ENCODE measurements at places on chromosomes 11 and 22.

DNA sequence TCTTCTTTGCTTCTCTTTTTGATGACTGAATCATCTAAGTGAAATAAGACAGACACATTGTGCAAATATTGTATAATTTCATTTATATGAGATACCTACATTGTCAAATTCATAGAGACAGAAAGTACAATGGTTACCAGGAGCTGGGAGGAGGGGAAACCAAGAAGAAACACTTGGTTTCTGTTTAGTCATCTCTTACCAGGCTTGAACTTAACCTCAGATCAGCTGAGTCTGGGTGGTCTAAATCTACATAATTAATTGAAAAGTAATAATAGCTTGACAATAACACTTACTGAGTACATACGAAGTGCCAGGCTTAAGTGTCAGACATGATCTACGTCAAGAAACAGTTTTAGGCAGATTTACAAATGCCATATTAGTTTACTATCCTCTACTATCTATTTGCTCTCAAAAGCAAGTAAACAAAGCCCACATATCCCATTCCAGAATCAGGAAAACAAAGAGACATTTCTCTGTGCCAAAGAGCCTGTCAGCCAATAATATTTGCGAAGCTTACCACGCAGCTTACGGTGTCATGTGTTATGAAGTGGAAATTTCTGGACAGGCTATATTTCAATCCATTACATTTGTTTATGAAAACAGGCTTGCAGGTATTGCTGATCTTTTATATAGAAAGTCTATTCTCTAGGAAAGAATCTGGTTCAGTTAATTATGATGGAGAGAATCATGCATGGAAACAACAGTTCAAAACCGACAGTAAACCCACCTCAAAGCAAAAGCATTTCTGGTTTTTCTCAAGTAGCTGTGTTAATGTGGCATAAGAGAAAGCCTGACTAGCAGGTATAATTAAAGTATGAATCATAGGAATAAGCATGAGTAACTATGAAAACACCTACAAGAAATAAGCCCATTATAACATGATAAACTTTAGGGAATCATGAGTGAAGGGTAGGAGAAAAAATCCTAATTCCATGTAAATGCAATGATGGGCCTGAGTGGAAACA, 2.7 kb upstream of the ARHGAP42 start:
- DNase-seq, result no peak

DNA sequence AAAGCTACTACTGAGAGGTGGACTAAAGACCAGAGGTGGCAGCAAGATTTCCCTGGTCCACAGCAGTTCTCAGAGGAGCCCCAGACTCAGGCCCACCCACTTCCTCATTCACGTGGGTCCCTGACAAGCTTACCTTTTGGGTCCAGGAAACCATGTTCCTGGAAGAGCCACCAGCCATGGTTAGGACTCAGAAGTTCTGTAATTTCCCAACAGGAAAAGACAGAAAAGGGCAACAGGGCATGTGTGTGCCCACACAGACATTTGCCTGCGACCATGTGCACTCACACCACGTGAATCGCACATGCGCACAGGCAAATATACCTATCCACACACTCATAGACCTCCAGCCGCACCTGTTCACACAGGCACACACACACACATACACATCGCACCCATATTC, 42.9 kb downstream of the LRRC32 start:
- DNase-seq, result no peak

DNA sequence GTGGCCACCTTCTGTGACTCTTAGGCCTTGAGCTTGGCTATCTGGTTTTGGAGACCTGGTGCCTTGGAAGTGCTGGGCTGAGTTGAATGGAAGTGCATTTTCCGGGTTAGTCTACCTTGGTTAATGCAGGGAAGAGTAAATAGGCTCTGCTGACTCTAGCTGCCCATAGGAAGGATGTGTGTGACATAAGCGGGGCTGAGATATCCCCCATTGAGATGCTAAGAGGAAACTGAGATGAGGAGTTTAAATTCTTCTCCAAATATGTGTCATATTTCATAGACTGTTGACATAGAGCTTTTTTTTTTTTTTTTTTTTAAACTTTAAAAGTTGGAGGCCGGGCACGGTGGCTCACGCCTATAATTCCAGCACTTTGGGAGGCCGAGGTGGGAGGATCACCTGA, 30.8 kb downstream of the ZNRF3 start:
- DNase-seq, result no peak

GRCh38 chr11:109854731-109855130, 238.5 kb upstream of the ZC3H12C start:
- no peak for DNase-seq

DNA sequence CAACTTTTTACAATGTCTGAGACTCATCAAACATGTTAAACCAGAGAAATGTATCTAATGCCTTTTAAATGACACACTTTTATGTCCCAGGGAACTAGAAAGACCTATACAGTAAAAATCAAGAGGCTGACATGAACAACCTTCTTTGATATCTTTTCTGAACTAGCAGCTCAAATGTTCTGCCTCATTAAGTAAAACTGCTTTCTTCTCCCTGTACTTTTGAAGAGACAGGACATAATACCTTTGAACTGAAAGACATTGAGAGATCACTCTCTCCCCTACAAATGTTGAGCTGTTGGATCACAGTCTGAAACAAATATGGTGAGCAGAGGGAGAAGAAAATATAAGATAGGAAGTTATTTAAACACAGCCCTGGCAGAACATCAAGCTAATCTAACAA, 123.0 kb downstream of the FAM181B start:
- no peak for DNase-seq

GRCh38 chr11:96221244-96222070, 121.5 kb downstream of the MAML2 start:
- no peak for DNase-seq

DNA sequence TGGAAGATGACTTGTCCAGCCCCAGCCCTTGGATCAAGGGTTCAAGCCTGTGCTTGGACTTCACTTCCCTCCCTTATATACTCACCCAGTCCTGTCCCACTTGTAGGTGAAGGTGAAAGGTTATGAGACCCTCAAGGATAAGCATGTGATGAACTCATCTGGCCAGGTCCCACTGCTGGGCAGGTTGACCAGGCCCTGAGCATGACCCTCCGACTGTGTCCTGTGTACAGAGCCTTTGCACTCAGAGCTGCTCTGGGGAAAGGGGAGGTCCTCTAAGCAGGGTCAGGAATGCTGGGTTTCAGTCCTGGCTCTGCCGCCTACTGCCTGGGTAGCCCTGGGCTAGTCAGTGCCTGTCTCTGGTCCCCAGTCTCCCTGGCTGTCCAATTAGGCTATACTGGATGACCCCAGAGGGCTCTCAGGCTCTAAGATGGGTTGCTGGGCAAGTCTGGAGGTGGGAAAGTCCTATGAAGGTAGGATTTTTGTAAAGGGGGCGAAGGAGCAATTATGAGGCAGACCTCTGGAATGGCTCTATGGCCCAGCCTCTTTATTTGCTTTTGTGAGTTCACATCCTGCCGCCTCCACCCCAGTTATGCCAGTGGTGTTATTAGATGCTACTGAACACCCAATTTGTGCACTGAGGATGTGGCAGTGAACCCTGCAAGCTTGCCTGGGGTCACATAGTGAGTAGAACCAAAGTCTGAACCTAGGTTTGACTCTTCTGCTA, 14.1 kb downstream of the DGAT2 start:
- DNase-seq, result no peak

- no peak for DNase-seq
These were observed 681 bp upstream of the ARHGEF12 start for GRCh38 chr11:120335556-120335907.

GRCh38 chr22:21989049-21989448, 6.5 kb upstream of the TOP3B start:
- no peak for DNase-seq

- DNase-seq, result peak; percentile 79
These were observed 1.0 kb upstream of the RELA start for GRCh38 chr11:65663639-65664200.

GRCh38 chr11:44804449-44805437, 78.0 kb downstream of the TSPAN18 start:
- DNase-seq, result peak; percentile 55

DNA sequence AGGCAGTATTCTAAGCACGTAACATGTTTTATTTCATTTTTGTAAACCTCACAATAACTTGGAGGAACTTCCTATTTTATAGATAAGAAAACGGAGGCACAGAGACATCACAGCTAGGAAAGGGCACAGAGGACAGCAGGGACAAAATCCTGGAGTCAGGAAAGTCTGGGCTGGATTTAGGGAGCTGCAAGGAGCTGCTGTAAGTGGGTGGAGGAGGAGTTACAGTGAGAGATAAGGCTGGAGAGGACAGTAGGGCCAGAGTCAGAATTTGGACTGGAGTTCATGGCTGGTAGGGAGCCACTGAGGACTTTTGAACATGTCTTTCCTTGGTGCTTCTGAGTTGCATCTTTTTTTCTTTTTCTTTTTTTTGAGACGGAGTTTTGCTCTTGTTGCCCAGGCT, 32.2 kb upstream of the PTPRJ start:
- no peak for DNase-seq

GRCh38 chr11:35950082-35950481, 6.2 kb downstream of the LDLRAD3 start:
- no peak for DNase-seq

GRCh38 chr11:133168016-133168415, 364.3 kb downstream of the OPCML start:
- no peak for DNase-seq

- peak; percentile 22 for DNase-seq
These were observed 420 bp upstream of the TRIM44 start for GRCh38 chr11:35662061-35662648.

- DNase-seq, result no peak
These were observed 18.1 kb upstream of the CSTF3 start for GRCh38 chr11:33179348-33179803.

DNA sequence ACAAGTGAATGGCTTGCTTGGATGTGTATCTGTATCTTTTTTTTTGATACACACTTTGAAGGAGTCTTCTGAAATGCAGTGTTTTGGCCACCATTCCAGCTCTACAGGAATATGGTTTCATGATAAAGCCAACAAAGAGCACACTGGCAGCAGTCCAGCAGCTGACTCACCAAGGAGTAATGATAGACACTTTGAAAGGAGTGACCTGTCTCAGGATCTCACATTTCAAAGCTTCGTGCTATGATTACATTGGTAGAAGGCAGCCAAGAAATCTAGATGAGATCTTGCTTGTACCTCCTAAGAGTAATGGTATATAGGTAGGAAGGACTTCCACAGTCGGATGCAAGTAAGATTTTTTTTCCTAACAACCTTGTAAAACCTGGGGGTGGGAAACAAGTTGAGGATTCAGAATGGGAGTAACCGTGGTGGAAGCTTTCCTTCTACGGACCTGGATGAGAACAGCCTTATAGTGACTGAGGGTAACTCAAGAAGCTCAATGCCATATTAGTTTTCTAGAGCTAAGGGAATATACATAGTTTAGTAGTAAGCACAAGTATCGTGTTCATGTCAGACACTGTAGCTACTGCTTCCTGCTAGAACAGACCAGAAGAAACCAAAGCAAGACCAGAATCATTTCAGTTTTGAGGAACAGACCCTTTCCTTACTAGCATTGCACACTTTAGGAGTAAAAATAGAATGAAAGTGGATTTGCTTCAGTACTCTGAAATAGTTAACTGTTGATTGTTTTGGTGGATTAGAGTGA, 25.0 kb downstream of the MTMR3 start:
- DNase-seq, result no peak

GRCh38 chr11:126918556-126918955, 82.0 kb downstream of the KIRREL3 start:
- DNase-seq, result no peak

- DNase-seq, result no peak
These were observed 16.6 kb upstream of the SPTBN2 start for GRCh38 chr11:66745356-66746235.

- DNase-seq, result no peak
These were observed 20.0 kb downstream of the TPBGL start for GRCh38 chr11:75260396-75261170.

DNA sequence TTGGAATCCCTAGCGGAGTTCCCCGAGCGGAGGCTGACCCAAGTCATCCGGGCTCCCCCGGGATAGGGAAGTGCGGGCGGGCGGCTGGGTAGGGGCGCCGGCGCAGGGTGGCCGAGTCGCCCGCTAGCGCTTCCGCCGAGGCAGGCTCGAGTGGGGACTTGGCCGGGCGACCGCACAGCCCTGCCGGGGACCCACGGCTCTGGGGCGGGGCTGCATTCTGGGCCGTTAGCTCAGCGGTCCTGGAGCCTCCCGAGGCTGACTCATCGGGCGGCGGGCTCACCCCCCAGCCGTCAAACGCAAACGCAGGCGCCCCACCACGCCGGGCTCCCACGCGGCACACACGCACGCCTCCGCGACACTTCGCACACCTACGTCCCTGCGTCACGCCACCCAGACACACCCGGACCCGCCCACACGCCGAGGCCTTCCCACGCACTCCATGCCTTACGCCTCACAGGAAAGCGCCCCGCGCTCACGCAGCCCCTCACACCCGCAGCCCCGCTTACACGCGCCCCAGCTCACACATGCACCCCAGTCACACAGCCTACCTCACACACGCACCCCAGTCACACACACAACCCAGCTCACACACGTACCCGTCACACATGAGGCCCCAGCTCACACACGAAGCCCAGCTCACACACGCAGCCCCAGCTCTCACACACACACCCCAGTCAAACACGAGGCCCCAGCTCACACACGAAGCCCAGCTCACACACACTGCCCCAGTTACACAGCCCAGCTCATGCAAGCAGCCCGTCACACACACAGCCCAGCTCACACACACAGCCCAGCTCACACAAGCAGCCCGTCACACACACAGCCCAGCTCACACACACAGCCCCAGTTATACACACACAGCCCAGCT, 1.2 kb downstream of the PHLDB1 start:
- DNase-seq, result peak; percentile 76

DNA sequence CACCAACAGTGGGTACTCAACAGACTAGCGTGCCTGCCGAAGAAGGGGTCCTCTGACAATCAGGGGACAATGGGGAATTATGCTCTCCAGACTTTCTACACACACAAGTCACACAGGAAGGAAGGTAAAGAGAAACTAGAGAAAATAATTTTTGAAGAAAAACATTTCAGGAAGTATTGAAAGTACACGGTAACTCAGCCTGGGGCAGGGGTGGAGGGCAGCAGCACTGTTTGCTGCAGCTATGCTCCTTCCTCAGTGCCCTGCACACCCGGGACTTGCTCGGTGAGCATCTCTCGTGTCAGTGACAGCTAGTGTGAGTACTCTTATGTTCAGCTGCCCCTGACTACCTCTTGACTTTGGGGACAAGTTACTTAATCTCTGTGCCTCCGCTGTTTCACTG, 18.0 kb upstream of the APOA1 start:
- DNase-seq, result no peak

GRCh38 chr11:372809-373715, 3.8 kb downstream of the B4GALNT4 start:
- DNase-seq, result peak; percentile 62

DNA sequence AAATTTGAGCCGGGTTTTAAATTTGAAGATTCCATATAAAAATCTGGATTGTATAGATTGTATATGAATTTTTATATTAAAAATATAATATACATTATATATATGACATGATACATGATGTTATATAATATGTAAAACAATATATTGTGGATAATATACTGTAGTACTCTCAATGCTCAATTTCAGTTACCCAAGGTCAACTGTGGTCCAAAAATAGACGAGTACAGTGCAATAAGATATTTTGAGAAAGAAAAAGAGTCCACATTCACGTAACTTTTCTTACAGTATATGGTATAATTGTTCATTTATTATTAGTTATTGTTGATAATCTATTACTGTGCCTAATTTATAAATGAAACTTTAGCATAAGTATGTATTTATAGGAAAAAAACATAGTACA, 94.2 kb upstream of the YWHAH start:
- no peak for DNase-seq

GRCh38 chr22:37456346-37456745, 29.1 kb upstream of the ELFN2 start:
- no peak for DNase-seq
